Activated CD8-positive, alpha-beta memory T cell treated with anti-CD3 and anti-CD28 coated beads, Interleukin-2, amount 10 ng/mL, durations not matched to agents 7 days and 5 days (primary cell): ENCODE measurements at places on chromosomes 1 and 21. TPM values are rescaled to one million over a fixed set of nuclear protein-coding genes. Genes with fewer than 3 reads are reported as not detected.

PYHIN1 gene
- total RNA-seq, result 59.4 TPM

CYP4Z1 gene
- not detected for total RNA-seq

UBL4B gene
- not detected for total RNA-seq

FAM72C gene
- total RNA-seq, result 10.9 TPM

PGD gene
- total RNA-seq, result 128 TPM

PTAFR gene
- total RNA-seq, result 0.30 TPM

KCNH1 gene
- not detected for total RNA-seq

LCE2A gene
- total RNA-seq, result not detected

RGS5 gene
- total RNA-seq, result 3.7 TPM

RPTN gene
- not detected for total RNA-seq

VWA5B1 gene
- not detected for total RNA-seq

OR2G6 gene
- not detected for total RNA-seq

RGL1 gene
- total RNA-seq, result 2.0 TPM

SLAMF6 gene
- 28.8 TPM for total RNA-seq

DNA sequence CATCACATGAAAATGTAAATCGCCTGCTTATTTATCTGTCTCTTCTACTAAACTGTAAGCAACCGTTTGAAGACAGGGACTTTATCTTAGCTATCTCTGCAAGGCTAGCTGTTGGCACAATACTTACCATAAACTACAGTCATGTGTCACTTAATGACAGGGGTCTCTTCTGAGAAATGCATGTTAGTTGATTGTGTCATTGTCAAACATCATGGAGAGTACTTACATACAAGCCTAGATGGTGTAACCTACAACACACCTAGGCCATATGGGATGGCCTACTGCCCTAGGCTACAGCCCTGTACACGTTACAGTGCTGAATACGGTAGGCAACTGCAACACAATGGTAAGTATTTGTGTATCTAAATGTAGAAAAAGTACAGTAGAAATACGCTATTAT lies 267.9 kb downstream of the SDCCAG8 start:
- DNase-seq, result no peak

DNA sequence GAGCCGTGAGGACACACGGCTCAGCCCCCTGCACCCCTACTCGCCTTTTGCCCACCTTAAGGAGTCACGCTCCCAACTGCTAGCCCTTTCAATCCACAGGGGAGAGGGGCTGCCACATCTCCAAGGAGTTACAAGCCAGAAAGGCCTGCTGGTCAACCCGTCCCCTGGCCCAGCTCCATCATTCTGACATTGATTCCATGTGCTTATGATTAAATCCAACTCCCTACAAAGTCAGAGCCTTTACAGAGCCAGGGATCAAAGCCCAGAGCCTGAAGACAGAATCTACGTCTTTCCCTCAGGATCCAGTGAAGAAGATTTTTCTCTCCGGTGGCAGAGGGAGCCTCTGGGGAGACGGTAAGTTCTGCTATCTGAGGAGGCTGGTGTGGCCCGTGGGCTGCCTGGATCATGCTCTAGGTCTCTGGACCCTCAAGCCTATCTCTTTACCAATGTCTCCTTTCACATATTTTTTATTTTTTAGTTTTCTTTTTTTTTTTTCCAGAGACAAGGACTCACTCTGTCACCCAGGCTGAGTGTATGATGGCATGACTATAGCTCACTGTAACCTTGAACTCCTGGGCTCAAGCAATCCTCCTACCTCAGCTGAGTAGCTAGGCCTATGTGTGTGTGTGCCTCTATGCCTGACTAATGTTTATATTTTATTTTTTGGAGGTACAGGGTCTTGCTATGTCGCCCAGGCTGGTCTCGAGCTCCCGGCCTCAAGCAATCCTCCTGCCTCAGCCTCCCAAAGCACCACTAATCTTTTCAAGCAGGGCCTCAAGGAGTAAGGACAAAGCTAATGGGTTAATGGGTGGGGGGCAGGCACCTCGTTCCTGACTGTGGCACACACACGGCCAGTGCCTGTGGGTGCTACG lies 61.3 kb downstream of the SLC66A1 start:
- DNase-seq, result no peak

DNA sequence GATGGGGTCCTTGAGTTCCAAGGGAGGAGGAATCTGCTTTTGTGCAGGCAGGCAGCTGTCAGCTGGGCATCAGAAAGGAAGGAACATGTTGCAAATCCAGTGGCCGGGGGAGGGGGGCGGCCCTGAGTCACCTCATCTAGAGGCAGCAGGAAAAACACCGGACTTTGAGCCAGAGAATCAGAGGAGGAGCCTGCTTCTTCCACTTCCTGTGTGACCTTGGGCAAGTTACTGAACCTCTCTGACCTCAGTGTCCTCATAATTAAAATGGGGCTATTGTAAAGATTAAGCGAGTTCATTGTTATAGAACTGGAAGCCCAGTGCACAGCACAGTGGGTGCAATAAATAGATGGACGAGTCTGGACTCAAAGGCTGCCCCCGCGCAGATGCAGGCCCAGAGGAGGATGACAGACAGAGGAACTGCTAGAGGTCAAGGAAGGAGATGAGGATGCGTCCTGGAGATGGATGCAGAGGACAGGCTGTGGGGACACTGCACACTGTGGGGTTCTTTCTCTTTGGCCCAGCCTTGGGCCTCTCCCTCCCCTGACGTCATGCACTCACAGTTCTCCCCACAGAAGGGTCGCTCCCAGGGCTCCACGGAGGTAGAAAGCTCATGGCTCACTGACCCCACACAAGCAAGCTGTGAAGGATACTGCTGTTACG lies 714.3 kb downstream of the MATN1 start:
- DNase-seq, result no peak

DNA sequence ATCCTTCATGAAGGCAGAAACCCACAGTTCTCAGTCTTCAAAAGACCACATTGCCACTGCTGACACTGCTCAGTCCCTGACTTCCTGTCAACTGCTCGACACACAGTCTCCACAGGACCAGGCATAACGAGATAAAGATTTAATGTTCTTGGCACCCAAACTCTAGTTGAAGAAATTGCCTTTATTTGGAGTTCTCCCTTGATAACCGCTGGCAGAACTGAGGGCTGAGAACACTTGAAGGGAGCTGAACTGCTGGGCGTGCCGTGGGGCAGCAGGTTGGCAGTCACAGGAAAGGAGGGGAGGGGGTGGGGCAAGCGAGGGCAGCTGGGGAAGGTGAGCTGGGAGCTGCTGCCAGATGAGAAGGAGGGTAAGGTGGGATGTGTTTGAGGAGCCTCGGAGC lies 15.9 kb downstream of the HENMT1 start:
- DNase-seq, result peak; percentile 80

GRCh38 chr1:26376050-26376449 lies 3.5 kb upstream of the ZNF683 start:
- DNase-seq, result no peak

DNA sequence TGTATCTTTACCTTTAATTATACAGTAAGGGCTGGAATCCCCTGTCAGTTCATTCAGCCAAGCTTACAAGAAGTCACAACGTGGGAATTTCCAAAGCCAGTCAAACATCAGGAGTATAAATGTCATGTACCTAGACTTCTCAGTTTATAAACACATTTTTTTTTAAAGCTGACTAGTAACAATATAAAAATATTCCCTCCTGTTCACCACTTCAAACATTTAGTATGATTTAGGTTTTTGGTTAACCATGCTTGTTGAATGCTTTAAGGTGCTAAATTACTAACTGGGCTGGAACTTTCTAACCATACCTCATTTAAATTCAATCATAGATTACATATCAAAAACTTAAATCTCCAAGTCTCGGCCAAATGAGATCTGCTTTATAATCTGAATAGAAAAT lies 44.0 kb downstream of the JAK1 start:
- no peak for DNase-seq

GRCh38 chr1:156488566-156489165 lies 11.9 kb downstream of the MEF2D start:
- peak; percentile 82 for DNase-seq

GRCh38 chr1:75342786-75343185 lies 208.6 kb downstream of the LHX8 start:
- no peak for DNase-seq

- DNase-seq, result peak; percentile 56
Measured at GRCh38 chr21:31326522-31327242, 17.4 kb downstream of the TIAM1 start.

DNA sequence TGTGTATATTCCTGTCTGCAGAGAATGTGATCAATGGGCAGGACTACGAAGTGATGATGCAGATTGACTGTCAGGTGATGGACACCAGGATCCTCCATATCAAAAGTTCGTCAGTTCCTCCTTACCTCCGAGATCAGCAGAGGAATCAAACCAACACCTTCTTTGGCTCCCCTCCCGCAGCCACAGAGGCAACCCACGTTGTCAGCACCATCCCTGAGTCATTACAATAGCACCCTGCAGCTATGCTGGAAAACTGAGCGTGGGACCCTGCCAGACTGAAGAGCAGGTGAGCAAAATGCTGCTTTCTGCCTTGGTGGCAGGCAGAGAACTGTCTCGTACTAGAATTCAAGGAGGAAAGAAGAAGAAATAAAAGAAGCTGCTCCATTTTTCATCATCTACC lies 65.2 kb downstream of the OLFML2B start:
- DNase-seq, result no peak

DNA sequence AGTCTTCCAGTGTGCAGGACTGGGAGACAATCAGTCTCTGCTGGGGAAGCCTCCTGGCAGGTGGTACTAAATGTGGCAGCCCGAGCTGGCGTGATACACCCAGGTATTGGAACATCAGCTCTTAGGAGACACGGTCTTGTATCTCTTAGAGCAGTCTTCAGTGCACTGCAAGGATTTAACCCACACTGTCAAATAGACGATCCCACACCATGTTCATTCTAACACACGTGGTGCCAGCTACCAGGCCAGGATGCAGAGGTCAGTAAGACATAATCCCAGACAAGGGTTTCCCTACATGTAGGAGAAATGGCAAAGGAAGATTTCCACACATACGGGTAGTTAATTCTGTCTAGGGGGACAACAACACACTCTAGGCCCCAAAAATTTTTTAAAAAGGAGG lies 8.7 kb downstream of the TRIM11 start:
- no peak for DNase-seq

GRCh38 chr21:38244885-38245869 lies 11.6 kb upstream of the KCNJ15 start:
- peak; percentile 77 for DNase-seq

- no peak for DNase-seq
Measured at GRCh38 chr1:45677751-45678245, 8.5 kb downstream of the GPBP1L1 start.

GRCh38 chr1:203627398-203627797 lies 766 bp downstream of the ATP2B4 start:
- no peak for DNase-seq

GRCh38 chr1:161076410-161076809 lies 6.7 kb upstream of the ARHGAP30 start:
- no peak for DNase-seq

- DNase-seq, result no peak
Measured at GRCh38 chr1:115412286-115412685, 74.2 kb upstream of the NGF start.

DNA sequence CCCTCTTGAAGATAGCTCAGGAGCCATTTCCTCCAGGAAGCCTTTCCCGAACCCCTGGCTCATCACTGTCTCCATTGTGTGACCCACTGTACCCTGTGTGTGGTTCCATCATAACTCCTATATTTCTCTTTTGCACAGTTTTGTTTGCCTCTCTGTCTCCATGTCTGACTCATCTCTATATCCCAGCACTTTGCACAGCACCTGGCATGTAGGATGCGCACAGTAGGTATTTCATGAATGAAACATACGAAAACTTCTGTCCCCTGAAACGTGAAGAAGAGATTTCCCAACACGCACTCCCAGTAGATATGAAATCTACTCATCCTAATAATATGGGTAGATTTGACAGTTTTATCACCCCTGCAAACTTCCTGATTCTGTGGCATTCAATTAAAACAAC lies 275.2 kb downstream of the NFIA start:
- DNase-seq, result no peak

DNA sequence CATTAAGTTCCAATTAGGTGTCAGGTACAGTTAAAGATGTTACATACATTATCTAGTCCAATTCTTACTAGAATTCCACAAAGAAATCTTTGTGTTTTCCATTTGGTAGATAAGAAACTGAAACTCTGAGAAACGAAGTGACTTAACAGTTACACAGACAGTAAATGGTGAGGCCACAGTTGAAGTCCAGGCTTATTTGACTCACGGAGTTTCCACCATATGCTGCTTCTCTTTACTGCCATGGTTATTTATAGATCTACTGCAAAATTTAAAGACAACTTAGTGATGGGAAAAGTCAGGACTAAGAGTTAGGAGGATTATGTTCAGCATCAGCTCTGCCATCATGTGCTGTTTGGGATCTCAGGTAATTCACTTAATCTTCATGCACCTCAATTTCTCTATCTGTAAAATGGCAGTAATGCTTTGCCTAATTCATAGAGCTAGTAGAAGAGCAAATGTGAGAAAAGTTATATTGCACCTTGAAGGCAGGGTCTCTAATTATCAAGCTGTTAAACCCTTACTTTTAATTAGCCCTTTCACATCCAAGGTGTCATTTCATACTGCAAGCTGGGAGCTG lies 26.2 kb upstream of the SAMSN1 start:
- DNase-seq, result no peak

- DNase-seq, result peak; percentile 27
Measured at GRCh38 chr1:159978107-159978398, 24.0 kb upstream of the SLAMF9 start.

GRCh38 chr1:169517558-169518186 lies 31.9 kb upstream of the SLC19A2 start:
- DNase-seq, result no peak
